Activated CD4-positive, alpha-beta T cell treated with anti-CD3 and anti-CD28 coated beads, Interleukin-2, amount 10 ng/mL, durations not matched to agents 7 days and 5 days (primary cell): ENCODE measurements at places on chromosomes 6 and 20.

DNA sequence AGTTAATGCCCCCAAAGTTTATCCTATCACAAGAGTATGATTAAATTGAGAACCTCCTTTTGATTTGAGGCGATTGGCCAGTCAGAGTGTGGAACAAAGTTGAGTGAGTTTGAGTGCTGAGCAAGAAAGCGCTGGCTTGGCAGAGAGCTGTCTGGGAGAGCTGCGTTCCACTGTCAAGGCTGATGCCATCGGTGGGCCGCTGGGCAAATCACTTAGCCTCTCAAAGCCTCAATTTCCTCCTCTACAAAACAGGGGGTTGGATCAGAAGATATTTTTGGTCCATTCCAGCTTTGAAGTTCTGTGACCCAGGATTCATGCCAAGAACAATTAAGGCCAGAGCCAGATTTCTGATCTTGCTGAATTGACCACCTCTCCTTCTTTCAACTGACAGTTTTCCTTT lies 60.2 kb downstream of the TMEM242 start:
- DNase-seq: no peak

- DNase-seq: no peak
Observed at GRCh38 chr20:18057101-18057993, at the start of gene OVOL2. Gene OVOL2, minus strand, starts transcription at chr20:18057916. Its CDS starts 282 bp downstream, at chr20:18057634.

- DNase-seq: no peak
Observed at GRCh38 chr6:93318121-93318520, 101.2 kb downstream of the EPHA7 start.

DNA sequence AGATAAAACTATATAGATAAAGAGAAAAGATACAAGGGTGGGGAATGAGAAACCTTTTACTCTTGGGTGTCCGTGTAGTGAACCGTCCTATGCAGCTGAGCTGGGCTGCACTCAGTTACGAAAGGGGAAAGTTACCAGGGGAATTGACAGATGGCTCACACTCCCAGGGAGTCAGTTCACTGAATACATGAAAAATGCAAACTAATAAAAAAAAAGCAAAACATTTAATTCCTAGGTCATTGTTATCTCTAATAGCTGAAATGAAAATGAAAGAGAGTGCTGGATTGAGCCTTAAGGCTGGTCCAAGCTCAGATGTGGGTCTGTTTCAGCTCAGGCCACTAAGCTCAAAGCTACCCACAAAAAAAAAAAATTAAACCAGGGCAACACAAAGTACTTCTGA lies 138.0 kb downstream of the THBS2 start:
- DNase-seq: no peak

- no peak for DNase-seq
Observed at GRCh38 chr20:63640086-63640485, 13.1 kb downstream of the STMN3 start.

- DNase-seq: no peak
Observed at GRCh38 chr6:3664625-3665041, 86.9 kb downstream of the PXDC1 start.

GRCh38 chr6:154731296-154732218 lies 1.7 kb upstream of the SCAF8 start:
- no peak for DNase-seq

DNA sequence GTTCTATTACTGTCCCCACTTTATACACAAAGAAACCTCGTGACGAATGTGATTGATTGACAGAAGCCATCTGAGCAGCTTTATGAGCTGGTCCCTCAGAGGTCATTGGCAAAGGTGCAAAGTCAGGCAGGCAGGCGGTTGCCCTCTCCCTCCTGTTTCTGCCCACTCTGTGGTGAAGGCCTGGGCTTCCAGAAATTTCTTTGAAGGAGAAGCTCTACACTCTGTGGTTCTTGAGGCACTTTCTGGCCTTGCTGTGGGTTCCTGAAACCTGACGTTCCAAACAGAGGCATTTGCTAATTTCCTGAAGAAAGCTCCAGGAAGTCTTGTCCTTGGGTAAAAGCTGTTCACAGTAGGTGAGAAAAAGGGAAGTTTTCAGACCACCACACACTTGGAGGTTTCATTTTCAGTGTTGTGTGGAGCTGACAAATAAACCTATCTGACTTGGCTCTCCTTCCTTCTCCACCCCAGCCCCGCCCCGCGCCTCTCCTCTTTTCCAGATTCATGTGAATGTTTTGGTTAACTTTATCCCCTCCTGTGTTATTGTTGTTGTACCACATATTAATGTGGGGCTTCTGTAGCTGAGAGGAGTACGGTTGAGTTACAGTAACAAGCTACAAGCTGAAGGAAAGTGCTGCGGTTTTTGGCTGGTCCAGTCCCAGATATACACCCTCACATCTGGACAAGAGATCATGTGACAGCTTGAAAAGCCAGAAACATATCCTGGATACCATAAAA lies 274.1 kb downstream of the CLIC5 start:
- no peak for DNase-seq
